ENCODE measurements at places on chromosomes 7 and 10.

- DNase-seq = no peak
These were observed 29.8 kb upstream of the CHST15 start for GRCh38 chr10:124123156-124123555.

GRCh38 chr10:10892290-10892875 lies 125.3 kb upstream of the CELF2 start:
- no peak for DNase-seq

DNA sequence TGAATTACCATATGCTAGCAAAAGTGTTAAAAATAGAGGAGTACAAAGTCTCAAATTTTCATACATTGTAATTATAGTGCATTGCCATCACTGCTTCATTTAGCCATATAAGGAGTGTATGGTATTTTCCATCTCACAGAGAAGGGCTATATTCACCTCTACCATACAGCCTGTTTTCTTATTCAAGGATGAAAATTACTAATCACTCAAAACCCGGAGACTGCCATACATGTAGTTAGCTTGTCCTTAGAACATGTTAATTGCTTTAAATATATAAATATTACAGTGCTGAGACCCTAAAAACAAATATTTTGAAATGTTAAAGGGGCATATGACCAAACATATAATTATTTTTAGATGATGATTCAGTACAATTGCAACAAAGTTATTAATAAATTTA lies 49.4 kb downstream of the CPEB3 start:
- DNase-seq = no peak

DNA sequence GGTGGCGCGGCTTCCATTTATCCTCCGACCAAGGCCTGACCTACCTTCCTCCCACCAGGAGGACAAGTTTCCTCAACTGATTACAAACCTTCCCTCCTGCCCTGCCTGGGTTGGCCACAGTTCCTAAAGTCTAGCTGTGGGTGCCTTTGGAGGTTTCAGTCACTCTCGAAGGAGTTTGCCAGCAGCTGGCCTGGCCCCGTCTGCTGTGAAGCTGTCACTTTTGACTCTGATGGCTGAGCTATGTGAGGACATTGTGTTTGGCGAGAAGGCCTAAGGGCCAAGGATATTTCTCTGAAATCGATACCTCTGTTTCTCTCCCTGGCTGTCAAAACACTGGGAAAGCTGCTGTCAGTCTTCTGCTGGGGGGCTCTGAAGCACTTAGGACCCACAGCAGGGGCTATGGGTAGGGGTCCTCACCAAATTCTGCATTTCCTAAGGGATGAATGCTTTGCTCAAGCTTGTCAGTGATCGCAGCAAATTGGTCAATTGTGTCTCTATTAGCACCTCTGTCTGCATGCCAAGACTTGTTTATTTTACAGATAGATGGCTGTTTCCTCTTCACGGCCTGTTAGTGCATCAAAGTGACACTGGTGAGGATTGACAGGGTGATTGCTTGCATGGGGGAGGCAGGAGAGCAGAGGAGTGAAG lies 31.9 kb upstream of the SAMD8 start:
- no peak for DNase-seq

DNA sequence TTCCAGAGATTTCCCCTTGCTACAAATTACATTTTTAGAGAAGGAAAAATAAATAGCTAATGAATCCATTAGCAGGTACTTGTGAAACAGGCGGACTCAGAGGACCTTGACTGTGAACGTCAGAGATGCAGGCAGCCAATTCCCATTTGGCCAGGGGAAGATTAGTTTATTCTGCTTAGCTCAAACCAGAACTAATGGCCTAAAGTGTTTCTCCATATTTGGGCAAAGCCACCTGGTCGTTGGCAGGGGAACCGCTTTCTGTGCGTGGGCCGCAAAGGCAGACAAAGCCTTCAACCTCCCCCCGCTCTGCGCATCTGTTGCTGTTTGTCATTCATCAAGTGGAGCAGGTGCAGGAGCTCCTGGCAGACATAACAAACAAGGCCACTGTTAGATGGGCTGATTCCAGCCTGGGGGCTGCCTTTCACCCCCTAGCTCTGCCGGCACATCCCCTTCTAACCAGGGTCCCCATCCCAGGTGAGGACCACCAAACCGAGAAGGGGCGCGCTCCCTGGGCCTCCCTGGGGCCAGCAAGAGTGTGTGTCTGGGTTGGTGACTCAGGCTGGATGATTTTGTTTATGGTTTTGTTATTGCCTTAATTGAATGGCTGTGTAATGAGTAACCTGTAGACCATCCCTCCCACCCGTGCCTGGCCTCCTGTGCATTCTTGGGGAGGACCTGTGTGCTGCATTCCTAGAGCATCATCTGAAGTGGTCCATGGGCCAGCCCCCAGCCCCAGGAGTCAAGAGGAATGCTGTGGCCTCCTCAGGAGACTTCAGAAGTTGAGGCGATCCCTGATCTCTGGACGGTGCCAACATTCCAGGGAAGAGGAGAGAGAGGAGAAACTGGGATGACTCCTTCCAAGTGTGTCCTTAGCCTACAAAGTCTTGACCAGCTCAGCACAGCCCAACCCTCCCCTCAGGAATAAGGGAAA lies 14.5 kb upstream of the CPA1 start:
- no peak for DNase-seq

DNA sequence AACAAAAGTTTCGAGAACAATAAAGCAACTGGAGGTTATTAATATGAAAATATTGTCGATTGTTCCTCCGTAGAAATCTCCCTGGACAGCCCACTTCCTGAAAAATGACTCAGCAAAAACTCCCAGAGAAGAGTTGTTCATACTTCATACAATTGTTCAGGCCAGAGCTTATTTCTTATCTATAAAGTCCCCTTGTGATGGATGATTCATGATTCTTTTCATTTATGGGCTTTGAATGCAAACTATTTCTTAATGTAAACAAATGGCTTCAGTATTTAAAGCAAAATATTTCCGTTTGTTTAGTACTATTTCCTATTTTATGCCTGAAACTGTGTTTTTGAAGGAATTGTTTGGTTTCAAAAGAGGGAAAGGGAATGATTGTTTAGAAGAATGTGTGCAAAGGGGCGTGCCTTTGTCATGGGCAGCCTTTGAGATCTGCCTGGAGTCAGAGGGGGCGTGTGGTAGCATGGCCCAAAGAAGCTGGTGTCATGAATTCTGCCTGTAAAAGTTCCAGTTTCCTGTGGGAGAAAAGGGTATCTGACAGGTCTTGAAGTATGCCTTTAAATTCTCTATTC lies 26.2 kb upstream of the EXOC6 start:
- peak; percentile 32 for DNase-seq

DNA sequence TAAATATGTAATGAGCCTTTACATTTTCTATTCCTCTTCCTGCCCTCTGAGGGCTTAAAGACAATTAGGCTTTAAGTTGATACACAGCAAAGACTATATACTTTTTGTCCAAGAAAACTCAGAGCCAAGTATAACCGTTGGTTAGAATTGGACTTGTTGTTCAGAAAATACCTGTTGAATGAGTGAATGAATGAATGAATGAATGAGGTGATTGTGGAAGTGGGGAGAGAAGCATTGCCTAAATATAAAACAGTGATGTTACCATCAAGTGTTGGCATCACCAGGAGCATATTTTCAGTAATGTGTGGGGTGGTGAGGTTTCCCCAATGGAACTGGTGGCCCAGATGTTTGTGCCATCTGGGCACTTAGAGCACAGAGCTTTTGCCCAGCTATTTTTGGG lies 106.9 kb downstream of the AOAH start:
- no peak for DNase-seq

- DNase-seq = no peak
These were observed 81.0 kb downstream of the HYCC1 start for GRCh38 chr7:22932896-22933295.

DNA sequence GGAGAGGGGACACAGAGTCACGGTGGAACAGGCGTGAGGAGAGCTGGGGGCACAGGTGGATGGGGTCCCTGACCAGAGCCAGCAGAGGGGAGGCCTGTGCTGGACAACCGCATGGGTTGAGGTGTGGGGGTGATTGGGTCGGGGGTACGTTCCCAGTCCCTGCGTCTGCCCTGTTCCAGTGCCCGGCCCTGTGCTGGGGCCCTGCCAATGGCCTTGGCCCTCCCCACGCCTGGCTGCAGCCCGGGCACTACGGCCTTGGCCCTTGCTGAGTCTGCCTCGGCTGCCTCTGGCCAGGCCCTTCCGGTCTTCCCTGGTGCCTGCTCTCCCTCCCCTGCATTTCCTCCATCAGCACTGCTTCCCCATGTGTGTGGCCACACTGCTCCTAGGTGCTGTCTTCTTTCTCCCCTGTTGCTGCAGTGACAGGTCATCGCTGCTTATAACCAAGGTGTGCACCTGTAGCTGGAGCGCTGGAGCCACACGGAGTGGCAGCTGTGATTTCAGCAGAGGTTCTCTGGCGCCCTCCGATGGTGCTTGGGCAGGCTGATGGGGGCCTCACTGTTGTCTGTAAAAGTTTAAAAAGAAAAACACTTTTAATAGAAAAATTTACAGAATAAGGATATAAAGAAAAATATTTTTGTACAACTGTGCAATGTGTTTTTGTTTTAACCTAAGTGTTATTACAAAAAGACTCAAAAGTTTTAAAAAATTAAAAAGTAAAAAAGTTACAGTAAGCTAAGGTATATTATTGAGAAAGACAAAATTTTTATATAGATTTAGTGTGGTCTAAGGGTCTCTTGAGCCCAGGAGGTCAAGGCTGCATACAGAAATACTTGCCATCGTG lies 45.2 kb upstream of the BHLHA15 start:
- DNase-seq = peak; percentile 61

DNA sequence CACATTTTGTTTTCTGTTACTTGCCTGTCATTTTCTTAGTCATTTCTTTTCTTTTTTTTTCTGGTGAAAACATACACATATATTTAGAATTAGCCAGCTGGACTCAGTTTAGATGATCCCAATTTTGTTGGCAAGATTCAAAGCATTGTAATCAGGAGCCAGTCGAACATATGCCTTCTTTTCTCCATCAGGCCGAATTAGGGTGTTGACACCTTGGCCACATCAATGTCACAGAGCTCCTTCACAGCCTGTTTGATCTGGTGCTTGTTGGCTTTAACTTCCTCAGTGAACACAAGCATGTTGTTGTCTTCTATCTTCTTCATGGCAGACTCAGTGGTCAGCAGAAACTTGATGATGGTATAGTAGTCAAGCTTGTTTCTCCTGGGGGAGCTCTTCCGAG lies 32.6 kb downstream of the PHF14 start:
- no peak for DNase-seq

DNA sequence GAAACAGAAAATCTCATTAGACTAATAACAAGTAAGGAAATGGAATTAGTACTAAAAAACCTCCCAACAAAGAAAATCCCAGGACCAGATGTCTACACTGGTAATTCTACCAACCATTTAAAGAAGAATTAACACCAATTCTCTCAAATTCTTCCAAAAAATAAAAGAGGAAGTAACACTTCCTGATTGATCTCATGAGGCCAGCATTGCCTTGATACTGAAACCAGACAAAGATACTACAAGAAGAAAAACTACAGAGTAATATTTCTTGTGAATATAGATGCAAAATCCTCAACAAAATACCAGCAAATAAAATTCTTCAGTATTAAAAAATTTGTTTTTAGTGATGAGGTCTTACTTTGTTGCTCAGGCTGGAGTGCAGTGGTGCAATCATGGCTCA lies 21.3 kb downstream of the GCK start:
- DNase-seq = no peak

- DNase-seq = no peak
These were observed 197.9 kb downstream of the MBL2 start for GRCh38 chr10:52574697-52575096.

GRCh38 chr7:15593382-15593781 lies 31.6 kb upstream of the AGMO start:
- DNase-seq = no peak

GRCh38 chr7:130141161-130141883 lies 63.9 kb downstream of the TMEM209 start:
- DNase-seq = peak; percentile 61

DNA sequence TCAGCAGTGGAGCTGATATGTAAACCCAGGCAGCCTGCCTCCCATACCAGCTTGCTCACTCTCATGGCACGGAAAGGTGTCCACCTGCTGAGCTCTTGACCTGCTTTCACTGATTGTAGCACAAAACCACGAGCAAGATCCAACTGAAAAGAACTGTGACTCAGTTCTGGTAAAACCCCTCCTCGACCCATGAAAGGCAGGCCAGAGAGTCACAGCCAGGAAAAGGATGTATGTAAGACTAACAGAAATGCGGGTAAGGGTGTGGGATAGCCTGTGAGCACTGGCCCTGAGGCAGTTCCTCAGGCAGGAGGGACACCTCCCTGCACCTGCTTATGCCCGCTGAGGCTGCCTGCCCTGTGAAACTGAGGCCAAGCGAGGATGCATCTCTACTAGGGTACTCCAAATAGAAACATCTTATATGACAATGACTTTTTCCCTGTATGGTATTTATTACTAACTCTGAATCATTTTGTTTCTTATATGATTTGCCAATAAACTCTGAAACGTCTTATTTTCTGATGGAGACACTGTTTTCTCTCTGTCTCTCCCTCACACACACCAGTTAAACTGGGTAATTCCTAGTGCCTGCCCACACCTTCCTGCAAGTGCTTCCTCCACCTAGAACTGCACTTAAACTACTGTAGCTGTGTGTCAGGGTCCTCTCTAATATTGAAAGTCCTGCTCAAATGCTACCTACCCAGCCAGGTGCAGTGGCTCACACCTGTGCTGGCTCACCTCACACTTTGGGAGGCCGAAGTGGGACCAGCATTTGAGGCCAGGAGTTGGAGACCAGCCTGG lies 73.3 kb upstream of the GHITM start:
- DNase-seq = no peak

DNA sequence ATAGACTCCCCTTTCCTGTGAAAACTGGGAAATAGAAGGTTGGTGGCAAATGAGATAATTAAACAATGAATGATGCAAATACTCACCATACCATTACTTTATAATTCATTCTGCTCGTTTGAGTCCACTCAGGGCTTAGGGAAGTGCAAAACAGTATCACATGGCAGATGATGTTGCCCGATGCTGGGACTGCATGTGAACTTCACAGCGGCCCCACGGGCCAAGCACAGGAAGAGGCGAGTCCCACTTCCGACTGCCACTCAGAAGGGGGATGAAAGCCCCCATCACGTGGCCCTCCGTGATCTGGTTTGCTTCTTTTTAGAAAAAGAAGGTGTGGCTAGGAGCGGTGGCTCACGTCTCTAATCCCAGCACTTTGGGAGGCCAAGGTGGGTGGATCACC lies 71.5 kb downstream of the PRPF18 start:
- DNase-seq = no peak

DNA sequence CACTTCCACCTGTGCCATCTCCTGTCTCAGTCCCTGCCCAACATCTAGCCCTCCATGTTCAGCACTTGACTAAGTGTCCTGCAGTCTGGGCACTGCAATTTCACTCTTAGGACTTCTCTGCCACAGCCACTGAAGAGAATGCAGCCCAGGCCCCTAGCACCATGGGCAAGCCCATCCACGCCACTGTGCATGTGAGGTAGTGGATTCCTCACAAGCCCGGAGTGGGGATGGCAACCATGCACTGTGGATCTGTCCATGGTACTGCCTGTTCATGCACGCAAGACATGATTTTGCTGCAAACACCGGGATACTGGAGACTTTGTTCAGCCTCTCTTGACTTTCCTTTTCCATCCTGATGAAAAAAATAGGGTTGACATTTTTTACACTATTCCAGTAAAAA lies 12.3 kb downstream of the DDC start:
- no peak for DNase-seq

All from Calu3 (cell line).